ENCODE measurements at places on chromosomes 12 and 14.
A peak's percentile ranks its signal among the peaks of the same experiment; 100 is the strongest.

GRCh38 chr14:27050208-27050607 lies 452.4 kb upstream of the NOVA1 start:
- DNase-seq = no peak

- peak; percentile 62 for DNase-seq
Observed at GRCh38 chr12:7374423-7375144, 69.4 kb downstream of the CD163L1 start.

DNA sequence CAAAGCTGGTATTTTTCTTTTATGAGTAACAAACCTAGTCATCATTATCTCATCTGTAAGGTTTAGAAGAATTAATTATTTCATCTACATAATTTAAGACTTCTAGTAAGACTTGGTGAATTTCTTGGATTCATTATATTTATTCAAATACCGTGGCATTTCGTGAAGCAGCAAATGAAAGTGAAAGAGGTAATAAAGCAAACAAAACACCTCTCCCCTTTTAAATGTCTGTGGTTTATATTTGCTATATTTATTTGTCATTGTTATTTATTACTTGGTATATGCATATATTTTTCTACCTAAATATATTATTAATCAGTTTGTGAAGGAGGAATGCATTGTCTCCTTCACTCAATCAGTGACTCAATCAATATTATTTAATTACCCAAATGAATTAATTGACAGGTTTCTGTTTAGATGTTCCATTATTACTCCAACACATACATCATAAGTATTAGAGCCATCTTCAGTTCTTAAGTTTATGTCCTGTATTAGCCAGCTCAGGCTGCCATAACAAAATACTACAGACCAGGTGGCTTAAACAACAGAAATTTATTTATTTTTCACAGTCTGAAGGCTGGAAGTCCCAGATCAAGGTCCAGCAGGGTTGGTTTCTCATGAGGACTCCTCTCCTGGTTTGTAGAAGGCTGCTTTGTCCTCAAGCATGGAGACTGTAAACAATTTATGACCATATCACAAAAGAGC lies 6.6 kb downstream of the CFAP54 start:
- DNase-seq = no peak

- no peak for DNase-seq
Observed at GRCh38 chr12:66549050-66549389, 129.9 kb downstream of the GRIP1 start.

DNA sequence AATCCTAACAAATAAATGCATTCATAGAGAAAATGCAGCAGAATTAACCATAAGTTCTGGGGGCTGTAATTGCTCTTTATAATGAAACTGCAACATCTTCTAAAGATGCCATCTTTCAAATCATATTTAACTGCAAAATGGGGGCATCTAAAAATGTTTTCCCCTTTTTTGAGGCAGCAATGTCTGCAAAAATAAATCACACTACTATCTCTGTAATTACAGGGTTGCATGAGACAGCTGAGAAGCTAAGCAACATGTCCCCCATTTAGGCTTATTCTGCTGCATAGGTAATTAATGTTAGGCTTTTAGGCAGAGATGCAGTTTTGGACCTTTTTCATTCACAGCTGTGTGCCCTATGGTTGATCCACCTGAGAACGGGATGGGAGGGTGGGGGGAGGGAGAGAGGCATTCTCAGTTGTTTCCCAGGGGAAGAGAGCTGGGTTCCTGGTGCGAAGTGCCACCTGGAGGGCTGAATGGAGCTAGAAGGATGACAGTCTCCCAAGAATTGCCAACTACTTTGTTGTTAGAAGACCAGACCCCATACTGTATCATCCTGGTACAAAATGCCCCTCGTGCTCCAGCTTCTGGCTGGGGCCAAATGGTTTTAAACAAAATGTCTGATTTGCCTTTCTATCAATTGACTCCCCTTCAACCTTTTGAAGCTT lies 154.2 kb downstream of the APAF1 start:
- no peak for DNase-seq

DNA sequence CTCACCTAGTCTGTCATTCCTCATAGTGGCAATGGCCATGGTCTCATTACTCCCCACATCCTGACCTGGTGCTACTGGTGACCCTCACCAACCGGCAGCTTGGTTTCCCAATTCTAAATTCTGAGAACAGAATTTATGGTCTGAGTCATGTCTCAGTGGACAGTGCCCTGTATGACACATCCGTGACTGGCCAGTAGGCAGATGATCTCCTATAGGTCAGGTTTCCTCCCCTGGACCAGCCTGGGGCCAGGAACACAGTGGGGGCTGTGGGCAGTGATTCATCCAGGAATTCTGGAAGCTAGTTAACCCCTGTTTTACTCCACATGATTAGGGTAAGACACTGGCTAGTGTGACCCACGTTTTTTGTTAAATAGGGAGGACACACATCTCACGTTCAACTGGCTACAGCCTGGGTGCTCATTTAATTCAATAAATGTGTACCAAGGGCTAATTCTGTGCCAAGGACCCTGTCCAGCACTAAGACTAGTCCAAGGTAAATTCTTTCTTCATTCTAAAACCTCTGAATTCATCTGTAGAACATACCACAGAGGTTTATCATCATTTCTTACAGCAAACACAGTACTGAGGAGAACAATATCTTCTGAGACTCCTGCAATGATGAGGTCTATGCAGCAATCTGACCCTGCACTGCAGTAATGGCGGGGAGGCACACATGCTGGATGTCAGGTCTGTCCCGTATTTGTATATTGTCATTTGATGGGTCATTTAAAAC lies 249.6 kb upstream of the TBX3 start:
- DNase-seq = peak; percentile 99

- no peak for DNase-seq
Observed at GRCh38 chr14:50906326-50907065, 34.6 kb downstream of the ABHD12B start.

GRCh38 chr14:28867571-28867970 lies 101.0 kb downstream of the FOXG1 start:
- DNase-seq = no peak

- DNase-seq = peak; percentile 40
Observed at GRCh38 chr14:94374749-94375260, 13.6 kb downstream of the SERPINA1 start.

DNA sequence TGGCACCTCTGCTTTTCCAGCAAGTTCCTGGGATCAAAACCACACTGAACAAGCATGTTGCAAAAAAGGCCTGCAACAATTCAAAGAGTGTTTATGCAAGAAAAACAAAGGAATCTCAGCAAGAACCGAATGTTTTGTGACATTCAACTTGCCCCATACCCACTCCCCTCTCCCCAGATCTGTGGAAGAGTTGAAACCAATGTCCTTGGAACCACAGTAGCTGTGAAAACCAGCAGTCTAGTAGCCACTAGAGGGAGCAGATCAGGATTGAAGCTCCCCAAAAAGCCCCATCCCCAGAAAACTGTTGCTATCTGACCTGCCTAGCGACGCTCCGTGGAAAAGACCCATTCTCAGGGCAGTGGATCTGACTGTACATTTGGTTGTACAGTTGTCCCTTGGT lies 27.1 kb downstream of the PRKAB1 start:
- peak; percentile 29 for DNase-seq

DNA sequence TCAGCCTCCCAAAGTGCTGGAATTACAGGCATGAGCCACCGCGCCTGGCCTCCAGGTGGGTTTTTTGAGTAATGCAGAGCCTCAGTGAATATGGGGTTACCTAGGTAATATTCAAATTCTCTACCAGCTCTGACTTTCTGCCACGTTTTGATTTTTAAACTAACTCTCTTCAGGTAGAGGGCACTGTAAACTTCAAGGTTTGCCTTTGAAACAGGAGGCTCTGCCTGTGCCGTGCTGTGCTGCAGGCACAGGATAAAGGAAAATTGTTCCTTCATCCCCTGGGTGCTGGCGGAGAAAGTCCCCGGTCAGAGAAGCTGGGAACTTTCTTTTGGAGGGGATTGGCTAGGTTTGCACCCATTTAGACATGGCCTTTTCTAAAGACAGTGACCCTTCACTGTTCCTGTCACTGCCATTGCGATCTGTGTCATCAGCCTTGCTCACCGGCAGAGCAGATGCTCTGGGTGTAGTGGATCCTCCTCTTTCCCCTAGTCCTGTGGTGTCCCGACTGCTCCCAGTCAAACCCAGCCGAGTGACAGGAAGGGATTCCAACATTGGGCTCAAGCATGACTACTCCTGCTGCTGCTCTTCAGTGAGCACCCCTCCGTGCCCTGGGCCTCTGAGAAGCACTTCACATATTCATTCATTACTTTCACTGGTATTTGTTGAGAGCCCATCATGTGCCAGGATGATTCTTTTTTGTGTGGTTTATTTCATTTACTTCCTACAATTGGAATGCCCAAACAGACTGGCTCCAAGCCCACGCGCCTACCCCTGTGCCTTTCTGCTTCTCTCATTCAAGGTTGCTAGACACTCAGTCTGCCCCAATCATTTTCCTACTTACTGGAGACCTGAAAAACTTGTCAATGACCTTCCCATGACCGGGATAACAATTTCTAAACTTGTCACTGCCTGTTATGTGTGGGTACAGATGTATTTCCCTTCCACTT lies 103.6 kb downstream of the TMEM30B start:
- DNase-seq = peak; percentile 48

- no peak for DNase-seq
Observed at GRCh38 chr12:15544589-15544988, 222.3 kb downstream of the PTPRO start.

DNA sequence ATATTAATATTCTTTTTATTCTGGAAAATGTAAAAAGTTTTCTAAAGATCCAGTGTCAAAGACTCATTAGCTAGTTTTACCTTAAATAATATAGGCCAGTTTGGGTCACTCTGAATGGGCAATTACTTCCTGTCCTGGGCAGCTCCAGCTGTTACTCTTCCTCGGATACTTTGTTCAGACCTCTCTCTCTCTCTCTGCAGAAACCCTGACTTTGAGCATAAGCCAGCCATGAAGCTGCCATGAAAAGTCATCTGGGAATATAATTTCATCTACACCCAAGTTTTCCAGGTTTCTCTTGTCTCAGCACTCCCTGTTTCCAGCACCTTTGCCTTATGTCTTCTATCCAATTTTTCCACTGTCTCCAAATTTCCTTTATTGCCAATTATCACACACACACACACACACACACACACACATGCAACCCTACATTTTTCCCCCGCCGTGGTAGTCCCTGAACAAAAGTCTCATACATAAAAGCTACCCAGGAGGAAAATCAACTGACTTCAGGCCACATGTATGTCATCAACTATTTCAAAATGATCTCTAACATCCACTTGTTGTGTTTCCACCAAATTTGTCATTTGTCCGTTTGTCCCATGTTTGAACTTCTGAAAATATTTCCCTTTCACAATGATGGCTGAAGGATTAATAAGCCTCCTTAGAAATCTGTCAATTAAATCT lies 318.1 kb downstream of the SSPN start:
- no peak for DNase-seq

- DNase-seq = no peak
Observed at GRCh38 chr12:8493084-8493483, 20.2 kb upstream of the CLEC4D start.

- no peak for DNase-seq
Observed at GRCh38 chr14:104293231-104293841, 154.9 kb downstream of the KIF26A start.

DNA sequence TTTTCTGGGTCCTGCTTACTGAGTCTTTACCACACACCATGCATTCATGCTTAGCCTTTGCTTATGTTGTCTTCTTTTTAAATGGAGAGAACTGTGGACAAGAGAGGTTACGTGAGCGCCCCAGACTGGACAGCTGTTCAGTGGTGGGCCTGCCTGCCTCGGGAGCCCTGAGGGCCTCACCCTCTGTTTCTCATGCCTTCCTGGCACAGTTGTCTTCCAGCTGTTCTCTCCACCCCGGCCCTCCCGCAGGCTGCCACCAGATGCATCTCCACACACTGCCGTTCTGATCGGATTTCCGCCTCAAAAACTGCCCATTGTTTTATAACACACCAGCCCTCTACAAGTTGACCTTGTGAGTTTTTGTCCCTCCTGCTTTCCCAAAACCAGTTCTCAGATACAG lies 100.8 kb downstream of the SAMD4A start:
- DNase-seq = no peak

DNA sequence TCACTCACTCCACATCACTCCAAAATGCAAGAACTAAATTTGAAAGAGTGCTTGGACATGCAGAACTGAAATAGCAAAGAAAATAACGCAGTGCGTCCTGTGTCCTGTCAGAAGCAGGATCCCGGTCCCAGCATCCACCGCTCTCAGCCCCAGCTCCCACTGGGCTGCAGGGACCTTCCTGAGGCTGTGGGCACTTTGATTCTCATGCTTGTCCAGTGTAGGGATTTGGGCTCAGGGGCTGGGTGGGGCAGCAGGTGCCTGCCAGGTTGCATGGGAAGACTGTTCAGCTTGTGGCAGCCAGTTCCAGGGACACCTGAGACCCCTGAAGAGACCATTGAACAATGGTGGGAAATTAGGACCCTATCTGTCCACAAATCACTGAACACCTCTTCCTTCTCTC lies 140.0 kb upstream of the FKBP4 start:
- DNase-seq = no peak

DNA sequence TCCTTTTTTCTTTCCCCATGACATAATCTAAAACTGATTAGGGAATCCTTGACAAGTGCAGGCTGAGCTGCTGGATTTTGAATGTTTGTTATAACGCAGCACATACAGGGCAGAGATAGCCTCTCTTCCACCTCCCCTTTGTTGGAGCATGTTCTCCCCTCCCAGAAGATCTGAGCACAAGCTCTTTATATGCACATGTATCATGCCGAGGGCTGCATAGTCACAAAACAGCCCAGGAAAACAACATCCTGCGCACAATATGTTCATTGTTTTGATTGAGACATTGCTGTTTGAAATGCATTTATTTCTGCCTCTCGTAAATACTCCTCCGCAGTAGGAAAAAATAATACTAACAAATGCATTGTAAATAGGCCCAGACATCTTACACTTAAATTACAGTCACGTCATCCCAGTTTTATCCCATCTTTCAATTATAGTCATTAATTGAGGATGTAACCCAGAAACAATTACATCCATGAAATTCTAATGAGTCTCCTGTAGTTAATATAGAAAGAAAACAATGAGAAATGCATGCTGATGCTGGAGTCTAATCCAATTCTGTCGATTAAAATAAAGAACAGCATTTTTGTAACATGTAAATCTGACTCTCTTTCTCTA lies 401.8 kb downstream of the BTG1 start:
- DNase-seq = no peak

DNA sequence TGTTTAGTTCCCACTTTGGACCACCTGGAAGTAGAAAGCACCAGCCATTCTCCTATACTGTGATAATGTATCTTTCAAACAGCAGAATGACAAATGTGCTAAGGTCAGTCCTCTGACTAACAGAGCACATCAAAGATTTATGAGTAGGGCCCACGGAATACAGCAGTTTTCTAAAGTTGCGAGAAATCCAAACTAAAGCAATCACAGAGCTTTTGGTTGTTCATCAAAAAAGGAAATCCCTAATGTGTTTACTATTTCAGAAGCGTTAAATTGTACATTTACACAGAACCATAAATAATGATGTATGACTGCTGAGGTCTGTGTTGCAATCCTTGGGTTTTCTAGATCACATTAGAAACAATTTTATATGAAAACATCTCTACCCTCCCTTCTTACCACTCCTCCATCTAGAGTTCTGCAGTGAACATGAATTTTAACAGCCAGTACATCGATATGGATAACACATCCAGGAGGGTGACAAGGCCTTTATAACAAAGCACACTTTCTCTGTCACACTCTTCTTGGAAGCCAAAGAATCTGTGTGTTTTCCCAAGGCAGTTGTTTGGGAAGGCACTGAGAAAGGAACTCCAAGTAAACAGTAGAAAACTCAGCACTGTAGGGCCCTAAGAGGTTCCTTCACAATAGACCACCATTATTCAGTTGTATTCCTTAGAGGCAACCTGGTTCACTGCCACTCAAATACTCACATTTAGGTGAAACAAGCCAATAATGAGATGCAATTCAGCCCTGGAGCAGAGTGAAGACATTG lies 7.3 kb downstream of the KITLG start:
- no peak for DNase-seq
